ENCODE measurements at places on chromosomes 1 and 21. TPM values are rescaled to one million over a fixed set of nuclear protein-coding genes. Genes with fewer than 3 reads are reported as not detected.

The TBX15 gene
- 2.8 TPM for total RNA-seq

The SLAMF9 gene
- total RNA-seq, result not detected

The C1orf56 gene
- total RNA-seq, result 2.9 TPM

The CELA3B gene
- not detected for total RNA-seq

The ABCB10 gene
- total RNA-seq, result 17.4 TPM

The RBP7 gene
- not detected for total RNA-seq

The ATP1A4 gene
- total RNA-seq, result 0.64 TPM

The FBXO28 gene
- 42.8 TPM for total RNA-seq

The RIMS3 gene
- total RNA-seq, result 28.9 TPM

The PROX1 gene
- 12.4 TPM for total RNA-seq

The SPRR1B gene
- total RNA-seq, result not detected

The PAQR6 gene
- 7.7 TPM for total RNA-seq

The LCE1D gene
- total RNA-seq, result not detected

The ZMYND12 gene
- total RNA-seq, result 0.64 TPM

The HRNR gene
- total RNA-seq, result not detected

The IKBKE gene
- total RNA-seq, result 2.5 TPM

The ZNF684 gene
- 8.5 TPM for total RNA-seq

The FMOD gene
- 1.6 TPM for total RNA-seq

The MFAP2 gene
- 17.7 TPM for total RNA-seq

The OR2L5 gene
- 2.7 TPM for total RNA-seq

The MYOG gene
- not detected for total RNA-seq

The BRDT gene
- not detected for total RNA-seq

The PGLYRP4 gene
- not detected for total RNA-seq

The SHISAL2A gene
- not detected for total RNA-seq

The EPHA2 gene
- total RNA-seq, result 2.3 TPM

The CYYR1 gene
- 7.0 TPM for total RNA-seq

The S100A2 gene
- not detected for total RNA-seq

The CHODL gene
- 20.8 TPM for total RNA-seq

The KLHDC7A gene
- total RNA-seq, result not detected

The SLC30A10 gene
- total RNA-seq, result 15.4 TPM

The OXCT2 gene
- total RNA-seq, result 1.00 TPM

The EXO1 gene
- 9.0 TPM for total RNA-seq

The KRTAP7-1 gene
- total RNA-seq, result not detected

The HES3 gene
- total RNA-seq, result not detected

The LCE3E gene
- not detected for total RNA-seq

The AADACL4 gene
- total RNA-seq, result not detected

The S100A3 gene
- not detected for total RNA-seq

The DNALI1 gene
- 12.8 TPM for total RNA-seq

The KCTD3 gene
- 80.5 TPM for total RNA-seq

The RNF186 gene
- not detected for total RNA-seq

The TNFRSF25 gene
- 9.5 TPM for total RNA-seq

Measured in cerebellum (tissue), 4 donors.